Activated CD4-positive, alpha-beta T cell treated with anti-CD3 and anti-CD28 coated beads for 4 hours (primary cell): ENCODE measurements at places on chromosomes 12 and 14.
A peak's percentile ranks its signal among the peaks of the same experiment; 100 is the strongest.

GRCh38 chr14:68661226-68662225 lies 131.3 kb downstream of the ZFP36L1 start:
- no peak for DNase-seq

DNA sequence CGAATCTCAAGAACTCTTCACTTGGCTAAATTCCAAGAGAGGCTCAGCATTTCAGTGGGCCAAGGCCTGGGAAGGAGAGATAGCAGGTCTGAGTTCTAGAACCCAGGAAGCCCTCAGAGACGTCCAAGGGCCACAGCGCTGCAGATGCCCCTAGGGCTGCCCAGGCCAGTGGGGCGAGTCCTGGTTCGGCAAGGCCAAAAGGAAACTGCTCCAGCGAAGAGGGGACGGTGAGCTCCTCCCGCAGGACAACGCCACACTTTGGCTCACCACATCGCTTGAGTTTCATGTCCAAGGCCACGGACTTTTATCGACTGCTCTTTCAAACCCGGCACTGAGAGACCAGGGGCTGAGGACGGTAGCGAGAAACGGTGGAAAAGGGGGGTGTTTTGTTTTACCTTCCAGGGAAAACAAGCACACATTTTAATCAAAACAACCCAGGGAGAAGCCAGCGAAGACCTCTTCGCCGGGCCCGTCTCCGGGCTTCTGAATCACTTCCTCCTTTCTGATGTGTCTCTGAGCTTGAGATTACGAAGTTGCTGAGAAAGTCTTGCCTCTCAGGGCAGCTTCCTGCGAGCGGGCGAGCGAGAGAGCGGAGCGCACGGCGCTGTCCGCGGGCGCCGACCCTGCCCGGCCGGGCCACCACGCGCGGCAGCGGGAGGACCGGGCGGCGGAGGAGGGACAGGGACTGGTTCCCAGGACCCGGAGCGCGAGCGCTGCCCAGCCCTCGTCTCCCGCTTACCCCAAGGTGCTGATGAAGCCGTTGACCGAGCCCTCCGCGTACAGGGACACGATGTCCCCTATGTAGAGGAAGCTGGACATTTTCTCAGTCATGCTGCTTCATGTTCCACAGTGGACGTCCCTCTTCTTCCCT lies 808 bp downstream of the ITPR2 start:
- peak; percentile 56 for DNase-seq

GRCh38 chr14:92632546-92633273 lies 115.7 kb downstream of the LGMN start:
- DNase-seq, result no peak

- no peak for DNase-seq
These were observed 175.5 kb downstream of the AEBP2 start for GRCh38 chr12:19614601-19615383.

DNA sequence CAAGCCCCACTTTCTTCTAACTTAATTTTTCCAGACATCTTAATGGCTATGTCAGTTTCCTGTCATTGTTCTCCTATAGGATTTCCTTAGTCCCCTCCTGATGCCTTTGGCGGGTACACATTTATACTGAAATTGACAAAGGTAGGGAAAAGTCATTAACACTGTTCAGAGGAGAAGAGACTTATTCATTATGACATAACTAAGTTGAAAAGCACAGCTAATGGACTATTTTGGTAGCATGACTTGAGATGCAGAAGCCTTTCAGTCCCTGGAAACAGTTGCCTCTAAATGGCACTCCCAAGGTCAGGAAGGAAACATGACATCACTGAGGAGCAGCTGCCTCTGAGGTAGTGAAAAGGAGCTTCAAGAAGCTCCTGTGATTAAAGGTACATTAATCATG lies 317.5 kb upstream of the KITLG start:
- no peak for DNase-seq

DNA sequence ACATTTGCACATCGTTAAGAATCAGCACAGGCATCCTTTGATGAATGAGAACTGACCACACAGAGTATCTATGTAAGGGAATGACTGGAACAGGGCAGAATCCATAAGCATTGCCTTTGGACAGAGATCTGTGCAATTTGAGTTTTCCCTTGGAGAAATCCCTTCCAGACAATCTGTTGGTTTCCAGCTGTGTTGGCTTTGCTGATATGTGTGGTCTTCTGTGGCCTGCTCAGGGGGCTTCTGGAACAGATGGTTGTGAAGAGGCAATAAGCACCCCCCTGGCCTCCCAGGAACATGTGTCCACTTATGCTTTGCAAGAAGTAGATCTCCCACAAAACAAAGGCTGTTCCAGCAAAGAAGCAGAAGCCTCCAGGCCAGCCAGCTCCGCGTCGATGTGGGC lies 111.4 kb upstream of the TMEM132C start:
- DNase-seq, result no peak

GRCh38 chr12:124480469-124481256 lies 86.7 kb downstream of the NCOR2 start:
- DNase-seq, result no peak

DNA sequence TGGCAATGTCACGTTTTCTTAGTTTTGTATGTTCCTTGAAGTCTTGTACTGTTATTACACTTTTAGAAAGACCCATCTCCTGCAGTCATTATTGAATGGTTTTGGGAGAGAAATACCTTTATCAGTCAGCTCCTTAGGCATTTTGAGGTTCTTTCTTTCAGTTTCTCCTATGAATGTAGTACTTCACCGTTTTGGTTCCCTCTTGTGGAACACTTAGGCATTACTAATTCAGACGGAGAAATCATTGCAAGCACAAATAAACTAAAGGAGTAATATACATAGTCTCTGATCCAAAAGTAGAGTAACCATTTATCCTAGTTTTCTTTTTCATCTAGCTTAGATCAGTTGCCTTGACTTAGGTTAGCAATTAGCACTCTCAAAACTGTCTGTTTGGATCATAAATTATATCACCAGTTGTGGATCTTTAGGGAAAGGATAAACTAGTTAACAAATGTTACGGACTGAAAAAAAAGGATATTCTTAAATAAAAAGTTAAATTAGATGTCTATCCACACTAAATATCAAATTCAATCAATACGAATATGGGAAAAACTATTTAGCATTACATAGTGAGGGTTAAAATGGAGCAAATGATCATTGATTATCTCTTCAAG lies 1538.3 kb upstream of the SEL1L start:
- no peak for DNase-seq

GRCh38 chr12:86233126-86233525 lies 23.1 kb downstream of the MGAT4C start:
- no peak for DNase-seq

GRCh38 chr14:69464379-69464778 lies 20.1 kb upstream of the PLEKHD1 start:
- no peak for DNase-seq

GRCh38 chr14:53472306-53472705 lies 319.2 kb upstream of the DDHD1 start:
- no peak for DNase-seq

- no peak for DNase-seq
These were observed 111.1 kb upstream of the PLEKHA5 start for GRCh38 chr12:19018302-19018970.

- DNase-seq, result no peak
These were observed 22.2 kb upstream of the EDDM3A start for GRCh38 chr14:20723488-20723887.

GRCh38 chr14:68403191-68404145 lies 389.4 kb downstream of the ZFP36L1 start:
- DNase-seq, result no peak

GRCh38 chr12:57726884-57727757 lies 11.4 kb downstream of the AGAP2 start:
- no peak for DNase-seq

DNA sequence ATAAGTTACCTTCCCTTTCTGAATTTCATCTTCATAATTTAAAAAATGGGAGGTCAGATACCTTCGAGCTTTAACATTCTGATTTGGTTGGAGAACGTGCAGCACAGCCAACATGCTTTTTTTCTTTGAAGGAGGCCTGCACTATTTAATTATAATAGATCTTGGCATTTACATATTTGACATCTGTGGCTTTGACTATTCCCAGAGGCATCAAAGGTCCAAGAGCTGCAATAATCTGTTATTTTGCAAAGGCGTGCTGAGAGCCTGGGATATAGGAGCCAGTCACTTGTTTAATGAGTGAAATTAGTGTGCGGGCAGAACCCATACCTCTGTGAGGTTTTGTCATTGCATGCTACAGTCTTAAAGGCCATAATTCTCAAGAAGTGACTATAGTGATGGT lies 26.4 kb downstream of the SLC8A3 start:
- DNase-seq, result no peak

DNA sequence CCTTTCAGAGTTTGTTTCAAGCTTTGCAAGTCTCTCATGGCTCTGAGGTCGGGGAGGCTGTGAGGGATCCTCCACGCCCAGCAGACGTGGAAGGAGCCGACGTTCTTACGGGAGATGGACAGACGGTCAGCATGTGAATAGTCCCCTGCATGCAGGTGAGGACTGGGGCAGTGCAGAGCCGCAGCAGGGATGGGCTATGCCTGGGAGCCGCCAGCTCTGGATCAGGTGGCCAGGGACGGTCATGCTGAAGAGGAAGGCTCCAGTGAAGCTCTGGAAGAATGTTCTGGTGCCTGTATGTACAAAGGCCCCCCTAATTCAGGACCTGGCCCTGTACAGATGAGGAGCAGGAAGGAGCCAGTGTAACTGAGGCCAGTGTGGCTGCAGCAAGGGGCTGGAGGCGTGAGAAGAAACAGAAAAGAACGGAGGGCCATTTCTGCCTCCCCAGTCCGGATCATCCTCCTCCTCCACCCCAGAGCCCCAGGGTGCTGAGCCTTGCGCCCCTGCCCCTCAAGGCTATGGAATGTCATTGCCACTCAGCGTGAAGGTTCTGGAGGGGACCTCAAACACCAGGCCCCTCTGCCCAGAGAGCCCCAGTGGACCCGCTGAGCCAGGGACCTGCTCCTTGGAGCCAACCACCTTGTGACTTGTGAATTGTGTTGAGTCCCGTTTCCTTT lies 96.8 kb upstream of the DIO3 start:
- no peak for DNase-seq

DNA sequence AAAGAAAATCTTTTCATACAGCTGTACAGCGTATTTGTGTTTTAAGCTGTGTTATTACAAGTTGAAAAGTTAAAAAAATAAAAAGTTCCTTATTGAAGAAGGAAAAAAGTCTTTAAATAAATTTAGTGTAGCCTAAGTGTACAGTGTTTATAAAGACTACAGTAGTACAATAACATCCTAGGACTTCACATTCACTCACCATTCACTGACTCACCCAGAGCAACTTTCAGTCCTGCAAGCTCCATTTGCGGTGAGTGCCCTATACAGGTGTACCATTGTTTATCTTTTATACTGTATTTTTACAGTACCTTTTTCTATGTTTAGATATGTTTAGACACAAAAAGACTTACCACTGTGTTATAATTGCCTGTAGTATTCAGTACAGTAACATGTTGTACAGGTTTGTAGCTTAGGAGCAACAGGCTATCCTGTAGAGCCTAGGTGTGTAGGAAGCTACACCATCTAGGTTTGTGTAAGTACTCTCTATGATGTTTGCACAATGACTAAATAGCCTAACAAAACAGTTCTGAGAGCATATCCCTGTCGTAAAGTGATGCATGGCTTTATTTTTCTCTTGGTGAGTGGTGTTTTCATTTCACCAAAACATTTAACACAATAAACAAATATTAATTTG lies 275.2 kb downstream of the DACT1 start:
- DNase-seq, result no peak

- no peak for DNase-seq
These were observed 193.5 kb upstream of the PLEKHG7 start for GRCh38 chr12:92509156-92509738.

- DNase-seq, result no peak
These were observed 28.1 kb upstream of the PRICKLE1 start for GRCh38 chr12:42617622-42618021.

- DNase-seq, result no peak
These were observed 26.4 kb upstream of the AEBP2 start for GRCh38 chr12:19412844-19413243.

GRCh38 chr12:15270591-15270990 lies 49.4 kb upstream of the RERG start:
- no peak for DNase-seq

DNA sequence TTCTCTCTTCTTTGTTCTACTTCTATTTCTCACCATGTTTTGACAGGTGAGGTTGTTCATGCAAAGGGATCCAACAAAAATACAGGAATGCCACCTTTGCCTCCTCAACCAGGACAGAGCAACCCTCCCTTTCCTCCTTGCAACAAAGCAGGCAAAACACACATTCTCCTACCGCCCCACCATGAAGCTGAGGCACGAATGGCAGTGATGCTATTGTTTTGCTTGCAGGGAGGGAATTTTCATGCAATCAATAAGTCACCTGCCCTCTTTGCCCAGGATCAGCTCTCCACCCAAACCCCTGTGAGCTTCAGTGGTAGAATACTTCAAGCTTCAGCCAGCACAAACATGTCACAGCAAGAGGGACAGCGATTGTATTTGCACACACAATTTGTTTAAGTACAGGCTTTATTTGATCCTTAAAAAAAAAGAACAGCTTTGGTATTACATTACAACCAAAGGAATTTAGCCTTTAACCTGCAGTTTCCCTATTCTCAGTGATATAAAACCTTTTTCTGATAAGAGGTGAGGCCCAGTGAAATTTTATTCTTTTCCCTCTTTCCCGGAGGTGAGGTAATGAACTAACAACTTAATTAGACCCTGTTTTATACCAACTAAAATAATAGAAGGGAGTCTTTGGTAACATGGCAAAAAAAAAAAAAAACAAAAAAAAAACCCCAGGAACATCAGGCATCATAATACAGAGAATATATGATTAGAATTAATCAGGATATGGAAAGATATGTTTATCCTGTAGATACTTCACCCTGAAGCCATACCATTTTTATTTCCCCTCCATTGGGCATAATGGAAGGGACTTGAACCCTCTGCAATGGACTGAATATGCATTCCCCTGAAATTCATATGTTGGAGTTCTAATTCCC lies 87.0 kb upstream of the EEA1 start:
- no peak for DNase-seq

DNA sequence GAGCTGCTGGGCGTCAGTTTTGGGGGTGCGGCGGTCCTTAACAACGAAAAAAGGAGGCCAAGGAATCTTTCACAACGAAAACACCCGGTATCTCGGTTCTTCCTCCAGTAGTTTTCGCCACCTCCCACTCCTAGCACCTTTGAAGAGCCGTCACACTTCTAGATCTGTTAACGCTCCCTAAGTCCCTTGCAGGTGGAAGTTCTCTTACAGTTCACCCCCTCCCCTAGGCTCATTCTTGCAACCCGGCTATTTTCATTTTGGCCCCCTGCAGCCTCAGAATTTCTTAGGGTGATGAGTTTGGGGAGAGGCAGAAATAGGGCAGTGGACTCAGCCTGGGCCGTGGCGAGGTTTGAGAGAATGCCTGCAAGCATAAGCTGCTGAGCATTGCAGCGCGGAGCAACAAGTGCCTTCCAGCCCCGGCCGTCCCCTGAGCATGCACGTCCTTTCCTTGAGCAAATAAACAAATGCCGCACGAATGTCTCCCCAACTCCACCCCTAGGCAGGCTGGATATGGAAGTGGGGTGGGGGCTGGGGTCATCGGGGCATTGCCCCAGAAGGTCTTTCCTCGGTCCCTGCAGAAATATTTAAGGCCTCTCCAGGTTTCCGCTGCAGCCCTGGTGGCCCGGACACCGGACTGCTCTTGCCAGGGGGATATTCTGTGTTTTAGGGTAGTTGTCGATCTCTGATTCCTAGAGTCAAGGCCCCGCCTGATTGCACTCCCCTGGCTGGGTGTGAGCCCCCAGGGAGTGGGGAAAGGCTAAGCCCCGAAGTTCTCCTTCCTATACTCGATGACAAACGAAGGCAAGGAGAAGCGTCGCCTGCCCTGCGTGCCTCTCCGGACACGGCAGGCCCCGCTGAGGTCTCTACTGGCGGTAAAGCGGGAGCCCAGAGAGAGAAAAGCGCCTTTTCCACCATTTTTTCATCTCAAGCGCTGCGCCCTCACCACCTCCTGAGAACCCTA lies 1.6 kb downstream of the RFX4 start:
- no peak for DNase-seq
